NCI-H1105 treated with DMSO at 0.1 percent for 48 hours (cell line): ENCODE measurements at places on chromosomes 16 and 17.

DNA sequence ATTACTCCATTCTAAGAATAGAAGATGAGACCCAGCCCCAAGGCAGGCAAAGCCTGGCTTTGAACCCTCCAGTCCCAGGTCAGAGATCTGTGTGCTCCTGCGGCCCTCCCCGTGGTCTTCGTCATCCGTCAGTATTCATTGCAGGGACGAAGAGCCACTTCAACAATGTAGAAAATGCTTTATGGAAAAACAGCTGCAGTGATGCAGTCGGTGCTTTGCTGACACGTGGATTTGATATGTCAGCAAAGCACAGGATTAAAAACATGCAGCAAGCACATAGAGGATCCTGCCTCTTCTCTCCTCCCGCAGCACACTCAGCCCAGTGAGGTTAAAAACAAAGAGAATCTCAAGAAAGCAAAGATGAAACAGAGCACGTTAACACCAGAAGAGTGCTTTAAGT, 117.1 kb upstream of the AXIN2 start:
- DNase-seq: no peak

GRCh38 chr16:9042964-9043680, 48.3 kb upstream of the HAPSTR1 start:
- DNase-seq: no peak

- DNase-seq: no peak
Observed at GRCh38 chr16:51710186-51710585, 559.1 kb upstream of the SALL1 start.

GRCh38 chr16:69033151-69033949, 72.1 kb upstream of the HAS3 start:
- DNase-seq: no peak

DNA sequence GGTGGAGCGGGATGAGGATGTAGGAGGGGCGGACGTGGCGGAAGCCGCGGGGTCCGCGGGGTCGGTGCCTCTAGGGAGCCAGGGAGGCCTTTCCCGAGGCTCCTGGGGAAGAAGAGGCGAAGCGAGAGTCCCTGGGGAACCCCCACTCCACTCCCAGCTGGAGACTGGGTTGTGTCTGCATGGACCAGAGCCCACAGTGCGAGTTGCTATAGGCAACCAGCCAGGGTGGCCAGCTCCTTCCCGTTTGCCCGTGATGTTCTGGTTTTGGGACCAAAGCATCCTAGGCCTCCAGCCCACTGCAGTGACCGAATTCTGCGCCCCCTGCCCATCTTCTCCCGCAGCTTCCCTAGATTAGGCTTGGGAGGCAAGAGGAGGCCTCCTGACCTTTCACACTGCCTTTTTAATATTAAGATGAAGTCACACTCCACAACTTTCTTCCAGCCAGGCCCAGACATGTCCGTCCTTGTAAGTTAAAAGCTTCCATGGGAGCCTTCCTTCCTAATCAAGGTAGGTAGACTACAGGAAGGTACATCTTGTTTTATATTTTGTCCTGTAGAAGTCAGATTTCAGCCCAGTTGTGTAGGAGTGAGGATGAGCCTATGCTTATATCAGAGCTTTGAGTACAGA, 469 bp downstream of the AMZ2 start:
- peak; percentile 22 for DNase-seq

- no peak for DNase-seq
Observed at GRCh38 chr17:48526608-48527546, 3.9 kb downstream of the HOXB1 start.

DNA sequence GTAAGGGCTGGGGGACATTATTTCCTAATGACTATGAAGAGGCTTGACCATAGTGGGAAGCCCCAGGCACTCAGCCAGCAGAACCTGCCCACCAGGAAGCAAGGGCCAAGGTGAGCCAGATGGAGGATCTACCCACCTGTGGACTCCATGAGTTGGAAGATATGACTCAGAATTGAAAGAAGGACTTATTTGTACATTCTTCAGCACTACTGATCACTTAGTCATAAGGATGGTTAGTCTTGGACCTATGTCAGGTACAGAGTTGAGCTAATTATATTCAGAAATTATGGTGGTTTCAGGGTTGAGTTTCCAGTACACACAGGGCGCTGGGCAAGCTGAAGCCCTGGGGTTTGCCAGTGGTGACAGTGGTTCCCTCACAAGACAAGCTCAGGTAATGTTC, 24.0 kb upstream of the GRIN2A start:
- no peak for DNase-seq

DNA sequence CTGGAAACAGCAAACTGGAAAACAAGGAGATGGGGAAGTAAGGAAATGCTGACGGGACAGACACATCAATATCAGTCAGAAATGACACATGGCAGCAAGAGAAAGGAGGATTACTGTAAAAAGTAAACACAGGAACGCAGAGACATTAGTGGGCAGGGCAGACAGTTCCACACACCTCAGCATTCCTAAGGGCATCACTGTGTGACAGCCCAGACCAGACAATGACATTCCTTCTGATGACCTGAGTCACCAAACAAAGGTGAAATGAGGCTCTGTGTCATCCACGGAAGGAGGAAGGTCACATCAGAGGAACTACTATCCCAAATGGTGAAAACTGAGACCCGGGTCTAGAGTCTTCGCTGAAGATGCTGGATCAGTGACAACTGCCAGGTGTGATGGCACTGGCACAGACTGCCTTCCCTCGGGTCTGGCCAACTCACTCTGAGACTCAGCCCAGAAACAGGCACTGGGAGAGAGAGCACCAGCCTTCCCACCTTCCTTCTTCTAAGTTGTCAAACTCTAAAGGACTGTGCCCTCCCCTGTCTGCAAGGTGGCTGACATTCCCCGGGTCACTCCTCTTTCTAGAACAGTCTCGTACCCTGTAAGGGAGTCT, 36.7 kb downstream of the TK2 start:
- DNase-seq: no peak

GRCh38 chr16:88963583-88963982, 13.4 kb downstream of the CBFA2T3 start:
- DNase-seq: no peak

GRCh38 chr16:58464916-58465731, 34.8 kb upstream of the NDRG4 start:
- no peak for DNase-seq

DNA sequence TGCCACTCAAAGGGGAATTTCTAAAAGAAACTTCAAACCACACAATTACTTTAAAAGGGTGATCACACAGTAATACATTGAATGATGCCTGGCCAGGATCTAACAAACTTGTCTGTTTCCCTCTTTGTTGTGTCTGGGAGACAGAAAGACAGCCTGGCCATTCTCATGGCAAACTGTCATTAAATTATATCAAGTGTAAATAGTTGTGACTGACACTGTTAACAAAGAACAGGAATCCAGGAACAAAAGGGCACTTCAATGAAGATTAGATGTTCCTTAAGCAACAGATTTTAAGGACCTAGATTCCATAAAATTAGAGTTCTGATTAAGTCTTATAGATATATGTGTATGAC, 383.6 kb downstream of the KCNJ2 start:
- DNase-seq: no peak

DNA sequence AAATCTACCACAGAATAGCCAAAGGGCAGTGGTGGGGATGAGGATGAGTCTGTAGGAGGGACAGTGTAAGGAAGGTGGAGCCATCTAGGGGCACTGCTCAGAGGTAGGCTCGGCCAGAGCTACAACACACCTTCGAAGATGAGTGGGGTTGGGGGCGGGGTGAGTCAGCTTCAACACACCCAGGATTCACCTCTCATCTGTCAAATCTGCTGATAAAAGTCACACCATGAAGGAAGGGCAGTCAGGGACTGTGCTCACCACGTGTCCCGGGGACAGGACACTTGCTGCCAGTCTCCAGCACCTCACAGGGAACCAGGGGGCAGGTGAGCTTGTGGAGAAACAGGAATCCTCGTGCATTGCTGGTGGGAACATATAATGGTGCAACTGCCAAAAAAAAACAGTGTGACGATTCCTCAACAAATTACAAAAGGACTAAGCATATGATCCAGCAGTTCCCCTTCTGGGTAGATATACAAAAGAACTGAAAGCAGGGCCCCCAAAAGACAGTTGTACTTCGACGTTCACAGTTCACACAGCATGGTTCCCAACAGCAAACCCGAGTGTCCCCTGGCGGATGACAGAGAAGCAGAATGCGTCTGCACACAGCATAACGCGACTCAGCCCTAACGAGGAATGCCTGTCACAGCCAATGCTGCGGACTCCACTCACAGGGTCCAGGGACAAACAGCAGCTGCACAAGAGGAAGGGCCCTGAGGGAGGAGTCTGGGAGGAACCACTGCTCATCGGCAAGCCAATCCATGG, 133.1 kb downstream of the ANKRD11 start:
- no peak for DNase-seq

DNA sequence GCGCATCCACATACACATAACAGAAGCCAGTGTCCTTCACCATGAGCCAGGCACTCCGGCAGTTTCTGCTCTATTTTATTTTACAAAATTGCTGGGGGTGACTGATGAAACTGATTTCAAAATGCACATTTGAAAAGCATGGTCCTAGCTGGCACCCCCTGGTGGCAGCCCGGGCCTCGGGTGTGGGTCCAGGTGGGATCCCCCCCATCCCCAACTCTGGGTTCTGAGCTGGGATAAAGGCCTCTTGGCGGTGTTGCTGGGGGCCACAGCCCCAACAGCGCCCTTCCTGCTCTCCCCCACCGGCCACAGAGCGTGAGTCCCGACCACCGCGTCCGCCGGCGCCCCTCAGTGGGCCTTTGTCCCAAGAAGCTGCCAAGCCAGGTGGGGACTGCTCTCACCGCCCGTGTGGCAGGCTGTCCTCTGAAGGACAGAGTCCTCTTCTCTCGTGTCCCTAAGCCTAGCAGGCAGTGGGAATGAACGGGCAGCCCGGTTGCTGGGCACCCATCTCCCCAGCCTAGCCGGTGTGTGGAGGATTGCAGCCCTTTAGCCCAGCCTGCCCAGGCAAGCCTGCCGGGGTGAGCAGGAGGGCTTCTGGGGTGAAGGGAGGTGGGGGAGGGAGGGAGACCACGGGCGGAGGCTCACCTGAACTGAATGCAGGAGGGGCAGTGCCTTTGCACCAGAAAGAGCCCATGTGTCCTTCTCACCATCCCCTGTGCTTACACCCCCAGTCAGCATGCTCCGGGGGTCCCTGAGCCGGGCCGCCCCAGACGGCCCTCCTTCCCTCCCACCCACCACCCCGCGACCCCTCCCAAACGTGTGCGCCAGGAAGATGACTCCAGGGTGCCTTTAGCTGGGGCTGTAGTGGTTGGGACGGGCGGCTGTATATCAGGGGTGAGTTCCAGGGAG, 898 bp downstream of the SNAI3 start:
- DNase-seq: no peak

- no peak for DNase-seq
Observed at GRCh38 chr17:68356520-68356919, 65.2 kb downstream of the ARSG start.

- peak; percentile 18 for DNase-seq
Observed at GRCh38 chr16:24986512-24987303, 28.5 kb downstream of the ARHGAP17 start.

DNA sequence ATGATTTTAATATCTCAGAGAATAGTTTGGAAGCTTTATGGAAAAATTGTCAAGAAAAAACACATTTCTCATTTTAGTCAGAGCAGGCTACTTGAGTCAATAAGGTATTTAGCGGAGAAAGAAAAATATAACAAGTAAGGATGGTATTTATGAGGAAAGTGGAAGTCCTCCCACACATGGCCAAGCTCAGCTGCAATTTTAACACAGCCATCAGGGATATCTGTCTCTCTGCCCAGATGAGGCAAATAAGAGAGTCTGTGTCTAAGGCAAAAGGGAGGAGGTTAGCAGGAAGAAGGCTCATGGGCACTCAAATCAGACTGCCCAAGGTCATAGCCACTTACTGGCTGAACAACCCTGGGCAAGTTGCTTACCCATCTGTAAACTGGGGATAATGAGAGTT, 5.2 kb upstream of the CMTM2 start:
- DNase-seq: no peak

- DNase-seq: no peak
Observed at GRCh38 chr16:8953064-8953463, 10.6 kb downstream of the USP7 start.

DNA sequence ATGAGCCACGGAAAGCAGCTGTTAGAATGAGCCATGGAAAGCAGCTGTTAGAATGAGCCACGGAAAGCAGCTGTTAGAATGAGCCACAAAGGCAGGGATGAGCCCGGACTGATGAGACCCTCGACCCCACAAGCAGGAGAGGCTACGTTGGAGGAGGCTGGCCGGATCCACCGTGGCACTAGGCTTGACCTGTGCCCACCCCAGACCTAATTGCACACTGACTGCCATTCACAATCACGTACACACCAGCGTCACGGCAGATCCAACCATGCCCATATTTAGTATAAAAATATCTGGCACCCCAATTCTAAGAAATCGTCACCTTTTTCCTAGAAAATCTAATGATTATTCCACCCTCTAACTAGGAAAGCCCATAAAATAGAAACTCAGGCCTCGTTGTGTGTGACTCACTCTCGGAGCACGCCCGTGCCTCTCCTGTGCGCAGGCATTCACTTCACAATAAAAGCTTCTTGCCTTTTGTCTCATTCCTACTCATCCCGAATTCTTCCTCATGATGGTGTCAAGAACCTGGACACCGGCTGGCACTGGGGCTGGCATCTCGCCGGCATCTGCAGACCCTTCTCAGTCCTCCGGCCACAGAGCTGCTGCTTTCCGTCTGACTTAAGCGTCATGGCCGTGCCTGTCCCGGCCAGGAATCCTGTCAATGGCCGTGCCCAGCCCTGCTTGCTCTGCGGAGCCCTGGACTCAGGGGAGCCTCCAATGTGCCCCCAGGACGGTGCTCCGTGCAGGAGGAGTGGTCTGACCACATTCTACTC, 5.5 kb upstream of the SECTM1 start:
- DNase-seq: peak; percentile 33

DNA sequence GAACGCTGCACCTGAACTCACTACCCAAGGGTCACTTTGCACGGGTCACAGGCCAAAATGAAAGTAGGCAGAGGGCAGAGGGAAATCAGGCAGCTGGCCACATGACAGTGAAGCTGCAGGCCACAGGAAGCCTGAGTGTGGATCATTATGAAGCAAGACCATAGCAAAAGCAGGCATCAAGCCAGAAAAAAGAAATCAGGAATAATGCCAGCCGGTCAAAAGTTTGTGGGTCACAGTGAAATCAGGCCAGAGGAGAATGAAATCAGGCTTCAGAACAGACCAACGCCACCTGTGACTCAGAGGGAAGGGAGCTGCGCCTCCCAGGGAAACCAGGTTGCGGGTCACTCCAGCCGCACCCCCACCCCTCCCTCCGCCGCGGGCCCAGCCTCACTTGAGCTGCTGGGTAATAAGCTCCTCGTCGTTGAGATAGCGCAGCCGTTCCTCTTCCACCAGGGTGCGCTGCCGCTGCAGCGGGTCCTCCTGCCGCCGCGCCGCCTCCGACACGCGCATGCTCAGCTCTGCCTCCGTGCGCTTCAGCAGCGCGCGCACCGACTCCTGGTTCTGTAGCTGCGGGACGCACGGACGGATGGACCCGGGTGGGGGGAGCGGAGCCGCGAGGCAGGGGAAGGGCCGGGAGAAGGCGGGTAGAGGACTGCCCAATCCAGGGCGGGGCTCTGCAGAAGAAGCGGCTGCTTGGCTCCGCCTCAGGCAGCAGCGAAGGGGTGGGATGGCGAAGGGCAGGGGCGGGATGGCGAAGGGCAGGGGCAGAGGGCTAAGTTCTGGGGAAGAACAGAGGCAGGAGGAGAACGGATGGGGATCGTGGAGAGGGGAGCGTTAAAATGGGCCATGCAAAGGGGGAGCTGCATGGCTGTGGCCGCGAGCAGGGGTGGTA, 47.7 kb downstream of the SRCIN1 start:
- peak; percentile 92 for DNase-seq
